Hippocampal formation (tissue), 2 donors: ENCODE measurements at places on chromosomes 13 and 19.

DNA sequence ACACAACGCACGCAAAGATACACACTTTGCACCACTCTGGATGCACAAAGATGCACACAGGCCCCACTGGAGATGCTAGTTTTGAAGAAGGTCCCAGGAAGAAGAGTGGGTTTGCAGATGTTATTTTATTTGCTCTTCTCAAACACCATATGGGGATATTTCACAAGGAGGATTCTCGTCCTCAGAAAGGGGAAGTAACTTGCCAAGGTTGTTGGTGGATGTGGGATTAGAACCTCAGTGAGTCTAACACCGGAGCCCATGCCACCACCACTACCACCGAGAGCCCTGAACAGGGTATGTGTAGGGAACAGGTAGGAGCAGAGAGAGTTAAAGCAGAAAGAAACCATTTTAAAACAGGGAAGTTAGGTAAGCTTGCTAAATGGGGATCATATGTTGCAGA lies 9.6 kb upstream of the CEACAM6 start:
- no peak for DNase-seq

DNA sequence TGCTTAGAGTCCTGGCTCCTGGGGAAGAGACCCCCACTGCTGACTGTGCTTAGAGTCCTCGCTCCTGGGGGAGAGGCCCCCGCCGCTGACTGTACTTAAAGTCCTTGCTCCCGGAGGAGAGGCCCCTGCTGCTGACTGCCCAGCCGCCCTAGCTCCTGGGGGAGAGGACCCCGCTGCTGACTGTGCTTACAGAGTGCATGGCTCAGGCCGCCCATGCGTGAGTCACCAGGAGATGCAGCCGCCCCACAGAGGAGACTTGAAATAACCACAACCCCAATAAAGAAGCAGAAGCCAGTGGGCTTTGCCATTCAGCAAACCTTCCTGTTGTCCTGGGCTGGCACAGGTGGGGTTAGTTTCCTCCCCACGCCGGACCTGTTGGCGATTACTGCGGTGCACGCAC lies 79.2 kb upstream of the C13orf46 start:
- no peak for DNase-seq

GRCh38 chr13:96500953-96501352 lies 411.0 kb downstream of the HS6ST3 start:
- no peak for DNase-seq

DNA sequence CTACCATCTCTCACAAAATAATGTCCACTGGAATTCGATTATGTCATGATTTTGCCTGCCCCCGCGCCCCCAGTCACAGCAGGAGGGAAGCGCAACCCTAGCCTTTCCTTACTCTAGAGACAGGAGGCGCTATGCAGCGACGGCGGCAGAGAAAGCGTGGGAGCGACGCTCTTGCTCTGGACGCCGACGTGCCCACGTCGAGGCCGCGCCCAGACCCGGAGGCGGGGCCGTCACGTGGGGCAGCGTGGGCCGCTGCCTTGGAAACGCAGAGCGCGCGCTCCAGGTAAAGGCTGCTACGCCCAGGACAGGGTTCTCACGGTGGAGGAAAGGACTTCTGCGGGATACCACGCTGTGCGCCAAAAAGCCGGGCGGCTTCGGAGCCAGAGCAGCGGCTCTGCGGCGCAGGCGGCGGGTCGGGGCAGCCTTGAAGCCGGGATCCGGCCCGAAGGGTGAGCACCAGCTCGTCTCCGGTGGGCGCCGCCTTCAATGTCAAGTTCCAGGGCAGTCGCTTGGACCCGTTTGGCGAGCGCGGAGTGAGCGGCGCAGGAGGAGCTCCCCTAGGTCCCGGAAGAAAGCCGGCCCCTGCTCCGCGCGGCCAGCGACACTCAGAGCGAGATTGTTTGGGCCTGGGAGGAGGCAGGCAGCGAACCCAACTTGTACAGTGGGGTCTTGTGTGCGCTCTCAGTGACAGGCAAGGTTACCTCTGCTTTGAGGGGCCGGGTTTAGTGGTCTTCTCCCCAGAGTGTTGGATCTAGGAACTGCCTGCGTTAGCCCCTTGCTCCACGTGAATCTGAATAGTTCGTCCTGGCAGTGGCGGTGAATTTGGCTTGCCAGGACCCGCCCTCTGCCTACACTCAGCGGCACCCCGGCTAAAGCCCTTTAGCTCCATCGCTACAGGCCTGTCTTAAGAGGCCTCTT lies 121.7 kb downstream of the MRPL57 start:
- DNase-seq, result peak; percentile 88

- DNase-seq, result no peak
Measured at GRCh38 chr13:111228262-111229144, 91.9 kb upstream of the TEX29 start.

- DNase-seq, result no peak
Measured at GRCh38 chr13:36612230-36612629, 61.6 kb upstream of the SERTM1 start.

DNA sequence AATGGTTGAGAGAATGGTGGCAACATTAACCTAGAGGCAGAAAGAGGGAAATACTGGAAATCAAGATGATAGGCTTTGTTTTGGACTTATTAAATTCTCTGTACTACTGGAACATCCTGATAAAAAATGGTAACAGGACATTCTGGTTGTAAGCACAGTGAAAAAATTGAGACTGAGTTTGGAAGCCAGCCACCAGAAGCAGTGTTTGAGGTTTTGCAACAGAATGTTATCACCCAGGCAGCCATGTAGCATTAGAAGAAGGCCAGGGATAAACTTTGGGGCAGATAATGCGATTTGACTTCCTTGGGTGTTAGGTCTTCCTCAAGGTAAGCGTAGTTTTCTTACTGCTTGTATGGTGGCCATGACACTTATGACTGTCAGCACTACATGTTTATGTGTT lies 307.4 kb downstream of the ATP8A2 start:
- DNase-seq, result no peak

- no peak for DNase-seq
Measured at GRCh38 chr13:95679722-95680121, 2.8 kb downstream of the DNAJC3 start.

DNA sequence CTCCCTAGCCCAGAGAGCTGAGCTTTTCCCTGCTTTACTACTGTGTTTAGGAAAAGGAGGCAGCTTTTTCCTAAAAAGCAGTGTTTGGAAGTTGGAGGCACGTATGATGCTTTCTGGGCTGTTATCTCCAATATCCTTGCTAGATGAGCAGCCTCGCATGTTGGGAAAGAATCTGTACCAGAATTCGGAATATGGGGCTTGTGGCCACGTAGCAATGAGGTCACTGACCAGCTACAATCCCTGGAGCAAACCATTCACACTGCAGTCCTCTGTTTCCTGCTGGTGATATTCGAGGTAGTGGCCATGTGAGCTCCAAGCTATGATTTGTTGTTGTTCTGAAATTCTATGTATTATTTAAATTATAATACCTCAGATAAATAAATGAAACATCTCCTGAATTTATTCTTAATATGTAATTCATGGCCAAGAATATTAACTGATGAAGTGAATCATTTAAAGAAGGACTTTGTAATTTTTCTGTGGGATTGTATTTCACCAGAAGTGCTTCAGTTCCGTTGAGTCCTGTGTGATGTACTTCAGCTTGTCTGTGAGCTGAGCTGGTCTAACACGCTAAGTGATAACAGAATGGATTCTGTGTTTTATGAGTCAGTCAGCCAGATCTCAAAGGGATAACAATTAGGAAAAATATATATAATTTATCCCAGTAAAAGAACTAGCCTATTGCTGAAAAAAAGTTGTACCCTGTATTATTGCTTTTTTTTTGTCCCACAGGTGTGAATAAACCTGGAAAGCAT lies 319.5 kb downstream of the SHISA2 start:
- DNase-seq, result no peak

- no peak for DNase-seq
Measured at GRCh38 chr19:30419568-30420180, 47.5 kb downstream of the ZNF536 start.

- no peak for DNase-seq
Measured at GRCh38 chr13:42028113-42028799, 20.2 kb upstream of the DGKH start.

- DNase-seq, result no peak
Measured at GRCh38 chr13:102769679-102770078, 3.9 kb downstream of the TEX30 start.

- DNase-seq, result no peak
Measured at GRCh38 chr13:48506092-48506701, 26.7 kb downstream of the RCBTB2 start.

DNA sequence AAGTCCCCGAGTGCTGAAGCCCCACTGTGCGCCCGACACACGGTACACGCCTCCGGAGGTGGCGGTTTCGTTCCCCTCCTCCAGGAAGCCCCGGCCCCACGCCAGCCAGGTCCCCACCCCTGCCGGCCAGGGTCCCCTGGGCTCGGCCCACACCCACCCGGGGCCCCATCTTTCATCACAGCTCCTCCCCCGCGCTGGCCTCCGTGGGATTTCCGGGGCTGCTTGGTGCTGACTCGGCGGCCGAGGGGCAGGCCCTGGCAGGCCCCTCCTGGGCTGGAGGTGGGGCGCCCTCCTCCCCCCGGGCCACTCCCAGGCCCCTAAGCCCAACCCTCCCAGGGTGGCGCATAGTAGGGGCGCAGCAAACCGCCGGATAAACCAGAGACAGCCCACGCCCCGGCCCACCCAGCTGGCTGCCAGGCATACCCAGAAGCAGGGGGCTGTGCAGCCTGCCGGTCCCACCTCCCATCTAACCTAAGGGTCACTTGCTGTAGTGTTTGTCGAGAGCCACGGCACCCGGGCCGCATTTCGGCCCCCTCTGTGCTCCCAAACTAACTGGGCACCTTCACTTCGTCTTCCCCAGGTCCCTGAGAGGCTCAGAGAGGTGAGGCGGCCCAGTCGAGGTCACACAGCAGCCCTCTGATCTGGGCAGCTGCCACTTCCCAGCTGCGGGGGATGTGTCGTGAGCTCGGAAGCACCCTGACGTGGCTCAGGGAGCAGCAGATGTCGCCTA lies 6.6 kb downstream of the ZBTB7A start:
- DNase-seq, result no peak

DNA sequence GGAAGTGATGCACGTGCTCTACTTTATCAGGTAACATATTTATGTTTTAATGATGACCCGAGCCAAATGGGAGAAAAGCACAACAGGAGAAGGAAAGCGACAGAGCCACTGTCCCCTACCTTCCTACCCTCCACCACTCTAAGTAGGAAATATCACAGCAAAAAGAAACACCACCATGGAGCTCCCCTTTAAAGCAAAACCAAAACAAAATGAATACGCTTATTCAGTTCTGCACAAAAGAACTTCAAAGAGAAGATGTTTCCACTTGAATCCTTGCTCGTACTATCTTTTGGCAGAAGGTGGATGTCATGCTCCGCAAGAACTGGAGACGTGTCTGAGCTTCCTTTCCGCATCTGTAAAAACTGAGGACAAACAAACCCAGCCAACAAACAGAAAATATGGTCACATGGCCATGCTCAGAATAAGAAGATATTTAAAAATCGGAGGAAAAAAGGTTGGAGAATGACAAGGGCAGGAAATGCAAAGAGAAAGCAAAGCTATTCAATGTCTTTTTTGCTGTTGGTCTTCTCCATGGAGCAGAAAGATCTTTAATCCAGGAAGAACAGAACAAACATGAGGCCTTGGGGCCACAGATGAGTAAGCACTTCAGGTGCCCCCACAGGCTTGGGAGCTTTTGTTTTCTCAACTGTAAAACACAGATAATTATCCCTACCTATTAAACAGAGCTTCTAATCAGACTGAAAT lies 19.5 kb downstream of the N4BP2L1 start:
- DNase-seq, result no peak

DNA sequence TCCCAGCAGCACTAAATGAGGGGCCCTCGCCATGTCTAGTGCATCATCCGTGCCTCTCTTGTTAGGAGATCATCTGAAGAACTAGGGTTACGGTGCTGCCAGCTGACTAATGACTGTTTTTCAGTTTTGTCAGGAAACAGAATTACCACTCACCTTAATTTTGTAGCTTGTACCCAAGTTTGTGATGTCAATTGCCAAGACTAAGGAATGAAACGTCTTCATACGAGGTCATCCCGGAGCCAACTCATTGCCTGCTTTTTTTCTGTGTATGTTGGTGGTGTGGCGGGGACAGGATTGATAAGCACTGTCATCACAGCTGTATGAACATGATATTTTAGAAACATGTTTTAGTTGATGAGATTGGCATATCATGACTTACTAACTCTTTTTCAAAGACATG lies 100.6 kb downstream of the TNFRSF19 start:
- DNase-seq, result no peak

DNA sequence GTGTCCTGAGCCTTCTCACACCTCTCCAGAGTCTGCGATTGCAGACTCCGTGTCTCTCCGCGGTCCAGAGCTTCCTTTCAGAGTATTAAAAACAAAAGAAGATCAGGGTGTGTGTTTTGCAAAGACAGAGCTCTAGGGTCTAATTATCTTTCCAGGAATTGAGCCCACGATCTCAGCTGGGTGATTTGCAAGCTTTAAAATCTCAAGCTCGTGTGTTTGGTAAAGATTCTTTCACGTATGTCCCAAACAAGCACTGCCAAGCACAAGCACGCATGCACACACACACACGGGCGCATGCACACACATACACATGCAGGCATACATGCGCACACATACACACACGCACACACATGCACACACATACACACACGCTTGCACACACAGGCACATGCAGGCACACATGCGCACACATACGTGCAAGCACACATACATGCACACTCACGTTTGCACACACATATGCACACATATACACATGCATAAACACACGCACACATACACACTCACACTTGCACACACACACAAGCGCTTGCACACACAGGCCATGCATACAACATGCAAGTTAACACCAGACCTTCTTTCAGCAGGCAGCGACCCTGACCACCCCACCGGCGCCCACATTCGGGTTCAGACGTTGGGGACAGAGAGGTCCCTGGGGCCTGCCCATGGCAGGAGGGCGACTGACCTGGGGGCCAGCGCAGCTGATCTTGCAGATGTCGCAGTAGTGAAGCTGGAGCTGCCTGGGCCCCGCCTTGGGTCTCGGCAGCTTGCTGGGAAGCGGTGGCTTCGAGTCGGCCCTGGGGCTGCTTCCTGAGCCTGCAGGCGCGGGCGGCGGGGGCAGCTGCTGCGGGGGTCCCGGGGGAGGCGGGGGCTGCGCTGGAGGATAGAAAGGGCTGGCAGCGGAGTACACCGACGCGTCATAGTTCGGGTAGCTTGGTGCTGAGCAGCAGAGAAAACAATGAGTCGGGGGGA lies 37.9 kb downstream of the ZFR2 start:
- DNase-seq, result no peak

GRCh38 chr19:47421844-47422395 lies 2.6 kb upstream of the MEIS3 start:
- DNase-seq, result no peak

DNA sequence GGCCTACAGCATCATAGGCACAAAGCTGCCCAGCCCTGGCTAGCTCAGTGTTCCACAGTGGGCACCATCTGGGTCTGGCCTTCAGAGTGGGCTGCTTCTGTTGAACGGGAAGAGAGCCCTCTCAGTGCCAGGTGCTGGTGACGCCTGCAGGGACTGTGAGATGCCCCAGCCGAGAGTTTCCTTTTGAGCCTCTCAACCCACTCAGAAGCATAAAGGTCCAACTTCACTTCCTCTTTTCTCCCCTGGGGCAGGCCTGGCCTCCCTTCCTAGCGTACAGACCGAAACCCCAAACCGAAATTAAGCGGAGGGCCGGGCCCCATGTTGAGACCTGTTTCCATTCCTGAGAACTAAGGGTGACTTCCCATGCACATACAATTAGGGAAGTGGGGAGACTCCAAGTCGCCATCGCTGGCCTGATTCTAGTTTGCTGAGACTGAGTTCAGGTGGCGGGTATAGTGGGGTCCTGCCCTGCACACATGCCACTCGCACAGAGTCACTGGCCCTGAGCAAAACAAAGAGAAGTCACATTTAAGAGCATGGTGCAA lies 6.9 kb downstream of the RAB8A start:
- DNase-seq, result peak; percentile 15

- no peak for DNase-seq
Measured at GRCh38 chr19:12983542-12984142, 11.6 kb upstream of the NFIX start.

GRCh38 chr13:98549728-98550317 lies 27.1 kb downstream of the STK24 start:
- DNase-seq, result no peak
